ENCODE measurements at places on chromosomes 12 and 14.

GRCh38 chr14:101564819-101565698 lies 3.8 kb downstream of the DIO3 start:
- no peak for DNase-seq

DNA sequence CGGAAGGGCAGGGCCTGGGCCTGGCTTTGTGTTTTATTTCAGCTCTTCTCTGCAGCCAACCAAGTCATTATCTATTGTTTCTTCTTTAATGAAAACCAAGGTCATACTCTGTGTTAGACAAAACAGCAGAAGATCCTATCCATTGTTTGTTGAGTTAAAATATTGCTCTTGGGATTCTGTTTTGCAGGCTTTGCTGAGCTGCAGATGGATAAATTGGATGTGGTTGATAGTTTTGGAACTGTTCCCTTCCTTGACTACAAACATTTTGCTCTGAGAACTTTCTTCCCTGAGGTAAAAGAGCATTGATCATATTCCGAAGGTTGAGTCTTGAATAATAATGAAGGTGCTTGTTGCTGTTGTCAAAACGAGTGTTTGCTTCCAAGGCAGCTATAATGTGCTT lies 106.6 kb downstream of the PLXNC1 start:
- DNase-seq = no peak

DNA sequence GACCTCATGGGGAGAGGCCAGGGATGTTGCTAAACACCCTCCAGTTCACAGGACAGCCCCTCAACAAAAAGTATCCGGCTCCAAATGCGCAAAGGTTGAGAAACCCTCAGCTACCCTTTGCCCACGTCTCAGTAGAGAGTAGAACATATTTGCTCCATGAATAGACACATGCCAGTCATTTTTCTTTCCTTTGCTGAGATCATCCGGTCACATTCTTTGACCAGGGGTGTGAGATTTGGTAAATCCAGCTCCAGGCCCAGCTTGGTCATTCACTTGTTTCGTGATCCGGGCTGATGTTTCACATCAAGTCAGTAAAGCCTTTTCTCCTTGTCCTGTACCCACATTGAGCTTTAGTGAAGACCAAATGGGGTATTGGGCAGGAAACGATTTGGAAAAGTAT lies 83.6 kb upstream of the LHX5 start:
- DNase-seq = no peak

DNA sequence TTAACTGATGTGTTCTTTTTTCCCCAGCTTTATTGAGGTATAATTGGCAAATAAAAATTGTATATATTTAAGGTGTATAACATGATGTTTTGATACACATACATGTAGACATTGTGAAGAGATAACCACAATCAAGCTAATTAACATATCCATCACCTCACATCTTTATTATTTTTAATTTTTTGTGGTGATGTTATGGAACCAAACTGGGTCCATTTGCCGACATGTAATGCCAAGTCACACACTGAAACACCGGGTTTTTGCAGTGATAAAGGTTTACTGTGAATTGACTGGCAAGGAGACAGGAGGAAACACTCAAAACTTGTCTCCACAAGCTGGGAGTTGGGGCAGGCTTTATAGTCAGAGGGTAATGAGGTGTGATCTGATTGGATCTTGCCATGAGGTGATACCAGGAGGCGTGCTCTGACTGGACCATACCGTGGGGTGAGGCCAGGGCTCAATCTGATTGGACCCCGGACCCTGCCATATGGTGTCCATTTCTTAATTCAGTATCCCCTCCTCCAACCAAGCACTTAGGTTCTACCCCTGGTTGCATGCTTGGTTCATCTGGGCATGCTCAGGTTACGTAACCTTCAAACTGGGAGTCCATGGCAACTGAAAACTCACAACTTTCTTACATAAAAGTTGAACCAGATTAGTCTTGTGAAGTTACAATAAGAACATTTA lies 11.8 kb upstream of the WSCD2 start:
- DNase-seq = no peak

GRCh38 chr12:129213551-129213950 lies 360.3 kb downstream of the GLT1D1 start:
- no peak for DNase-seq

DNA sequence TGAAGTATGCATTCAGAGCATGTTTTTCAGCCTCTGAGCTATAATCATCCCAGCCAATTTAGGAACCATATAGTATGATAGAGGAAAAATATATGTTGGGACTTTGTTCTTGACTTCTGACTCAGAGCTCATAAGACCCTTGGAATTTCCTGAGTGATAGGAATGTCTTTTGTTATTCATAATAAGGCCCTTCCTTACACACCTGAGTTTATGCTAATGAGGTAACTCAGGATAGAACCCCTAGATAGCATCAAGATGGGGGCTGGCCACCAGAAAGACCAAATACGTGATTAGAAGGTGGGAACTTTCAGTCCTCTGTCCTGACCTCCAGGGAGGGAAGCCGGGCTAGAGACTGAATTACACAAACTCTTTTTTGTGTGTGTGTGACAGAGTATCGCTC lies 32.4 kb upstream of the PLEK2 start:
- no peak for DNase-seq

DNA sequence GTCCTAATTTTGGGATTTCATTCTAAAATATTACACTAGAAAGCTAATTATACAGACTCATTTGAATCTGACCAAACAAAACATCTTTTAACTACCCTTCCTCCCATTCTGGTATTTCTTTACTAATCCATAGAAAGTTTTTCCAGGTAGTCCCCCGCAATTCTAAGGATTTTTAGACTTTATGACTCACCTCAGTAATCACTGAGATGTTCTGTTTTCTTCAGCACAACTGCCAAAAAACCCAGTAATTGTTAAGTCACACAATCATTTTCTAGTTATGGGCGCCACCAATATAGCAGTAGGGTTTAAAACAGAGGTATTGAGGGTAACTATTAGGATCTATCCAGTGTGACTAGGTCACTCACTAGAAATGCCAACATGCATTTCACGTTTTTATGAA lies 1.6 kb upstream of the ARID4A start:
- DNase-seq = no peak

DNA sequence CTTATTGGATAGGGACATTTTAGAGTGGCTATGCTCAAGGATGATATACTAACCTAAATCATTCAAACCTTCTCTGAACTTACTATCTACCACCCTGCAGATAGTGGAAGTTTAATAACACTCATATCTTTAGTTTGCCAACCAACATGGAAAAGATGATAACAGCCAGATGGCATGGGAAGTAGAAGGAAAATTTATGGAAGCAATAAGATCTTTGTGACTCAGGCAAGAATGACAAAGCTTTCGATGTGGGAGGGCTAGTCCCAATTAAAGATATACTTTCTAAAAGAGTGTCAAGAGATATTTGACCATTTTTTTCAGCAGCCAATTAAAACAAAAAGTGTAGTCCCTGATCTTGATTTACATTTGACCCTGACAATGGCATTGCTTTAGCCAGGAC lies 631.7 kb downstream of the RPS29 start:
- no peak for DNase-seq

DNA sequence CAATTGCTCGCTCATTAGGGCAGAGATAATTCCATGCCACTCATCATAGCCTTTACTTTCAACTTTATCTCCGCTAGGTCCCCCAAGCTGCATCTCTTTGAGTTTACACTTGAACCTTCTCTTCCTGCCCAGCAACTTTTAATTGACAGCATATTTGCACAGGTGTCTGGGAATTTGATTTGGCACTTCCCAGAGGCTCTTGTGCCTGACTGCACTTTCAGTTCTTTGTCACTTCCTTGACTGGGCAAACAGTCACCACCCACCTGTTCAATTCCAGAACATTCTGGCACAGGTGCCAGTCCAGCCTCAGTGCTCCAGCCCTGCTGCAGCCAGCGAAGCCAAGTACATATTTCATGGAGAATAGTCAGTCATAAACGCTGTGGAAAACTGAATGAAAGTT lies 110.1 kb upstream of the LRIG3 start:
- DNase-seq = no peak

DNA sequence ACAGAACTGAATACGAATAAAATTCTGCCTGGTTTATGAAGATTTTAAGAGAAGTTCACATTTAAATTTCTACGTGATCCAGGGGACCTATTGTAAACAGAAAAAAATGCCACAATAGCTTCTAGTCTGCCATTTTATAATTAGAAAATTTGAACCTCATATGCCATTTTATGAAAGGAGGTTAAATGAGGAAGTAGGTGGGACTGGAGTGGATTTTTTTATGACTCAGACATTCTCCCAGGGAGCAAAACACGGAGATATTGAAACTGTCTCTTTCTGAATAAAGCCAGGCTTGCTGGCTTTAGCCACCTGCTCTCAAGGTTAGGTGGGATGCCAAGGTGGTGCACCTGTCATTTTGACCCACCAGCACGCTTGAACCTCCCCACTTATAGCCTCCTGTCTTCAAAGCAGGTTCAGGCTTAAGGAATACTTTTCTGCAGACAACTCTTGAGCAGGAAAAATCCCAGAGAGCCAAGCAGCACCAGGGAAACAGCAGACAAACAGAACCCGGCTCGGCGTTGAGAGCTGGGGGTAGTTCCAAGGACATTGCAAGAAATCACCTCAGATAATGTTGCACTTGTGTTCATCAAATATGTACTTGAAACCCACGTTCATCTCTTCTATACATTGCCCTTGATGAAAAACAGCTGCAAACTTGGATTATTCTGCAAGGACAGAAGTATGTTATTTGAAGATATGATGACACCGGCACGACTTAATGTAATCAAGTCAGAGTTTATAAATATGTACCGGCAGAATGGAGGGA lies 203.7 kb downstream of the PPM1H start:
- DNase-seq = no peak

DNA sequence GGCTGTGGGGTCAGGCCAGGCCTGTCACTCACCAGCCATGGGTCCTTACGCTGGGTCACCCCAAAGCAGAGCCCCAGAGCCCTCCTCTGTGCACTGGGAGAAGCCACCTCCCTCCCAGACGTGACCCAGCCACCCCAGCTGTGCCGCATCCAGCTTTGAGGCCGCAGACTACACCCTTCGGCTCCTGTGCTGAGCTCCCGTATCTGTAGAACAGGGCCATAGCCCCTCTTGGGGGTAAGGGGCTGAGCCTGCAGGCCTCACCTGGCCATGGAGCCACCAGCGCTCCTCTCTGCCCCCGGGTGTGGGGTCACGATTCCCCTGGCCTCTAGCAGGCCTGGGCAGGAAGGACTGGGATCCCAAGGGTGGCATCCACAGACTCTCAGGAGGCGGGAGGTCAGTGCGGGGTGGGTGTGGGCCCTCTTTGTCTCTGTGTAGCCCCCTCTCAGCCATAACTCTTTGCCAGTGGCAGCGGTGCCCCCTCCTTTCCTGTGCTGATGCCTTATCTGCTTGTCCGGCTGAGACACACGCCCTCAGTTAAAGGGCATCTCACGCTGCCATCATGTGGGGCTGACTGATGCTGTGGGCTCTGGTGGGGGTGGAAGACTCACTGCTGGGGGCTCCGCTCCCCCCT lies 16.3 kb downstream of the ASPG start:
- no peak for DNase-seq

- no peak for DNase-seq
These were observed 8.4 kb upstream of the GLIPR1 start for GRCh38 chr12:75471902-75472890.

- DNase-seq = no peak
These were observed 527.2 kb downstream of the FLRT2 start for GRCh38 chr14:86057018-86057667.

GRCh38 chr14:94918896-94919295 lies 149.0 kb upstream of the GSC start:
- DNase-seq = no peak

- DNase-seq = peak; percentile 28
These were observed 166.1 kb downstream of the ADCK1 start for GRCh38 chr14:77965919-77966435.

DNA sequence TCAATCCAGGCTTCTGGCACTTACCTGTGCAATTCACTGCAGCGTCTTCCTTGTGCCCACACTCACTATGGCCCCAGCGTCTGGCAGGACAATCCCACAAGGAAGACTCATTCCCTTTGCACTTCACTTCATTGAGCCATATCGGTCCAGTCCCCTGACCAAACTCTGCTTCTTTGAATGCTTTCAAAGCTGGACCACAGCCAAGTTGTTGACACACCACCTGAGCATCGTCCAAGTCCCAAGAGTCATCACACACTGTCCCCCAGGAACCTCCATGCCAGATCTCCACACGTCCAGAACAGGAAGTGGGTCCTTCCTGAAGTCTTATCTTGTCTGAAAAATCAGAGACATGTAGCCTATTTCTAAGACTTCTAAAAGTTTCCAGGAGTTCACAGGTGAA lies 20.2 kb downstream of the CD163 start:
- DNase-seq = no peak

DNA sequence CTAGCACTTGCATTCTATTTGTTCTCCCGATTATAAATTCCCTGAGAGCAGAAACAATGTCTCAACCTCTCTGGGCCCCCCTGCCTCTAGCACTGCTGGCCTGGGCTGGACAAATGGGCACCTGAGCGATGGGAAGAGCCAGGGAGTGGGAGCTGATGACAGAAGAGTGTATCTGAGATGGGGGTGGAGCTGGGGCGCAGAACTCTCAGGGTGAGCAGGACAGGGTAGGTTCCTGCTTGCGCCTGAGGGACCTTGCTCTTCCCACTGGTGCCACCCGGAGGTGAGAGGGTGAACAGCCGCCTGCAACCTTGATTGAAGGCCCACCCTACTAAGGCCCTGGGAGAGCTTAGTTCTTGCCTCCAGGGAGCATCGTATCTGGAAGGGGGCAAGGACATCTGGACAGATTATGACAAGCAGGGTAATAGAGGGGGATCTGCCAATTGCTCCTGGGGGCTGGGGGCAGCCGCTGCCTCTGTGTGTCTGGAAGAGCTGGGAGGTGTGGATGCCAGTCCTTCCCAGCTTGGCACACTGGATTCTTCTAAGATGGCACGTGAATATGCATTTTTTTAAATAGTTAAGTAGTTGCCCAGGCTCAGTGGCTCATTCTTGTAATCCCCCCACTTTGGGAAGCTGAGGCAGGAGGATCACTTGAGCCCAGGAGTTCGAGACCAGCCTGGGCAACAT lies 43.0 kb upstream of the TSPAN9 start:
- no peak for DNase-seq

- no peak for DNase-seq
These were observed 48.4 kb downstream of the ANAPC7 start for GRCh38 chr12:110355073-110355472.

GRCh38 chr14:37422748-37423147 lies 172.3 kb downstream of the FOXA1 start:
- DNase-seq = no peak
